ENCODE measurements at places on chromosomes 3 and 15.

DNA sequence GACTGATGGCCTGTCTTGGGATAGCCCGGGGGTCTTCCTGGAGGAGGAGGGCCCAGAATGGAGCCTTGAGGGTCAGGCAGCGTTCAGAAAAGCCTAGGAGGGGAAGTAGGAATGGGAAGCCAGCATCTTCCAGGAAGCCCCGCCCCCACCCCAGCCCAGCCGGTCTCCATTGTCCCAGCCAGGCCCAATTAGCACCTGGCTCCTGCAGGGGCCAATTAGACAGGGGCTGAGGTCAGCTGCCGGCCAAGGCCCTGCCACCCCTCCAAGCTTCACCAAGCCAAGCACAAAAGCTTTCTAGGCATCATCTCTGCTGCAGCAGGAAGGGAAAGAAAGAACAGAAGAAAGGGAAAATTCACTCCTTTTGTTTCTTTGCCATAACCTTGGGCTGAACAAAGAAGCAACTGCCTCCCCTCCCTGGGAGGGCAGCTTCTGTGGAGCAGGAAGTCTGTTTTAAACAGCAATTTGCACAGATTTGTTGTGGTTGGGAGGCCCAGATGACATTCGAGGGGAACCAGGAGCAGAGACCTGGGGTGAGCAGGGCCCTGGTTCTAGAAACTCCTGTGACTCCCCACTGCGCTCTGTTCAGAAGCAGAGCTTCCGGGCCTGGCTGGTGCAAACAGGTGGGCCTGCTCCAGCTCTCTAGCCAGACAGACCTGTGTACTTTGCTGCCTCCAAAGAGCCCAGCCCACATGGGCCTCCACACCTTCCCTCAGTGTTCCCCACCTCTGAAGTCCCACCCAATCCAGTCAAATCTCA lies 47.7 kb downstream of the CYP11A1 start:
- DNase-seq, result no peak

GRCh38 chr15:45179221-45179985 lies 8.4 kb downstream of the SHF start:
- DNase-seq, result no peak

- DNase-seq, result no peak
Measured at GRCh38 chr3:156689608-156690007, 15.2 kb downstream of the TIPARP start.

DNA sequence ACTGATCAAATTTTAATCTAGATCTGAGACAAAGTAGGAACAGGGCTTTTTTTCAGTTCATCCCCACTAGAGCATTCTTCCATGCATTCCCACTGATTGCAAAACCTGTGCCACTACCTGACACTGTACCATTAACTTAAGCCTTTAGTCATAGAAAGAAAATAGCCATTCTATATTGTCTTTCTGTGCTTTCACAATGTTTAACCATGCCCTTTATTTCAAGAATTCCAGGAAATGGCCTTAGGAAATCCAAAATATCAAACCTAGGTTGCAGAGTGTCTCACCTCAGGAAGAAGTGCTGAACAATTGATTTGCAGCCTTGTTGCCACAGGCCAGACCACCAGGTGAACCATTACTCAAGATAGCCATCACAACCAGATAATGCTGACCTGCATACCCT lies 56.2 kb upstream of the TGFBR2 start:
- no peak for DNase-seq

GRCh38 chr15:71422530-71423259 lies 307.4 kb downstream of the THSD4 start:
- DNase-seq, result no peak

GRCh38 chr3:195893916-195894465 lies 14.4 kb downstream of the TNK2 start:
- DNase-seq, result no peak

GRCh38 chr15:55515991-55516776 lies 8.2 kb upstream of the DNAAF4 start:
- no peak for DNase-seq

DNA sequence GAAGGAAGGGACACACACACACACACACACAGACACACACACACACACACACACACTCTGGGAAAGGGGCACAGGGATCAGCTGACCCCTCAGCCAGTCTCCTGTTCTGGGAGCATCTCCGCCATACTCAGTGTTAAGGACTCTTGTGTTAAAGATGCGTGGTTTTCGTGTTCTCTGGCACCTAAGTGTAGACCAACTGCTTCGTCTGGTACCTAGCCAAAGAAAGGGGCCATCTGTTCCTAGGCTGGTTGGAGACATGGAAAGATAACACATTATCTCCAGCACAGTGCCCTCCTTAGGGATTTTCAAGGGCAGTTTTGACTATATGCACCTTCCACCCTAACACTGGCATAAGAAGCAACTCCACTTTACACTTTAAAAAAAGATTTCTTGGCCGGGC lies 65.1 kb downstream of the EPHB1 start:
- DNase-seq, result no peak

- no peak for DNase-seq
Measured at GRCh38 chr15:90581771-90582352, 52.1 kb downstream of the CRTC3 start.

DNA sequence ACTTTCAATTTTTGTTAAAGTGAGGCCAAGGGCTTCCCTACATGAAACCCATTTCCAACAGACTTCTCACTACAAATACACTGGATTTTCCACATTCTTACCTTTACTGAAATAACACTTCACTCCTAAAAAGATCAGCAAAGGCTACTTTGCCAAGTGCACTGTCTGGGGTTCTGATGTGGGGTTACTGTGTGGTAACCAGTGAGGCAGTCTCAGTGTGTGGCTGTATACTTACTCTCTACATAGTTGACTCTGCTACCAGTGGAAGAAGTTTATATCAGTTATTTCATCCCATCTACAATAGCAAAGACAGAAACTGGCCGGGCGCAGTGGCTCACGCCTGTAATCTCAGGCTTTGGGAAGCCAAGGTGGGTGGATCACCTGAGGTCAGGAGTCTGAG lies 5.6 kb downstream of the WDR82 start:
- DNase-seq, result no peak

DNA sequence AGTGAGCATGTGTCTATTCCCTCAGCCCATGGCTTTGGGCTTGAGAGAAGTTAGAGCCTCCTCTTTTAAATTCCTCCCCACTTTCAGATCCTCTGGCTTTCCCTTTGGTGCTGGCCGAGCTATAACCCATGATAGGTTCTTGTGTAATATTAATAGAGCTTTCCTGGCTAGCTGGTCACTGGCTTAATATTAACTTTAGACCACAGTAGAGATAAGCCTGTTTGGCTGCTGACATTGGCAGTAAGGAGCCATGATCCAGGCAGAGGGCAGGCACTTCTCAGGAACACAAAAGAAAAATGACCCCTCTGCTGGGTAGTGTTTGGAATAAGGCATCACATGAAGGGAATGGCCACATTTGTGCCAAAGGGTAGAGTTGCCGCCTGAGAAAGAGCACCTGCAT lies 65.4 kb upstream of the UMPS start:
- DNase-seq, result no peak

GRCh38 chr3:161977063-161977462 lies 480.5 kb downstream of the OTOL1 start:
- DNase-seq, result no peak

- no peak for DNase-seq
Measured at GRCh38 chr15:77516076-77516475, 95.4 kb downstream of the HMG20A start.

- DNase-seq, result no peak
Measured at GRCh38 chr3:61616586-61616985, 55.2 kb downstream of the PTPRG start.

- DNase-seq, result no peak
Measured at GRCh38 chr15:70058642-70059360, 38.9 kb downstream of the TLE3 start.

GRCh38 chr15:70426096-70426821 lies 328.5 kb upstream of the TLE3 start:
- no peak for DNase-seq
